A549 treated with AZD2906 at 1 μM for 4 hours (cell line): ENCODE measurements at places on chromosomes 16 and 17. TPM values are rescaled to one million over a fixed set of nuclear protein-coding genes. Genes with fewer than 3 reads are reported as not detected.

The SERPINF2 gene
- 3.2 to 5.2 TPM (median 4.4 TPM) in 5 replicates for total RNA-seq

The TSPOAP1 gene
- not detected in 5 replicates for total RNA-seq

The PITPNM3 gene
- total RNA-seq: 1.8 to 2.8 TPM (median 2.2 TPM) in 5 replicates

The ARHGAP23 gene
- 55.8 to 72.5 TPM (median 63.4 TPM) in 5 replicates for total RNA-seq

The KRT39 gene
- not detected in 5 replicates for total RNA-seq

The EMP2 gene
- 30.9 to 49.8 TPM (median 42.5 TPM) in 5 replicates for total RNA-seq

The MPV17L gene
- 4.7 to 6.3 TPM (median 5.2 TPM) in 5 replicates for total RNA-seq

The TMEM97 gene
- 39.5 to 45.7 TPM (median 40.2 TPM) in 5 replicates for total RNA-seq

The KRT40 gene
- total RNA-seq: not detected in 5 replicates

The MEIOC gene
- total RNA-seq: 1.5 to 3.3 TPM (median 2.5 TPM) in 5 replicates

The SNTB2 gene
- 5.6 to 8.3 TPM (median 6.4 TPM) in 5 replicates for total RNA-seq

The ARSG gene
- 1.3 to 2.0 TPM (median 1.5 TPM) in 5 replicates for total RNA-seq
